ENCODE measurements at places on chromosomes 13 and 19.

GRCh38 chr19:55179606-55180484 lies at the start of gene SYT5:
Gene SYT5, minus strand, starts transcription at chr19:55180289. Its CDS starts 1,248 bp downstream, at chr19:55179041.
- DNase-seq = no peak

- peak; percentile 38 for DNase-seq
Measured at GRCh38 chr13:87999788-88000187, 328.6 kb downstream of the SLITRK5 start.

DNA sequence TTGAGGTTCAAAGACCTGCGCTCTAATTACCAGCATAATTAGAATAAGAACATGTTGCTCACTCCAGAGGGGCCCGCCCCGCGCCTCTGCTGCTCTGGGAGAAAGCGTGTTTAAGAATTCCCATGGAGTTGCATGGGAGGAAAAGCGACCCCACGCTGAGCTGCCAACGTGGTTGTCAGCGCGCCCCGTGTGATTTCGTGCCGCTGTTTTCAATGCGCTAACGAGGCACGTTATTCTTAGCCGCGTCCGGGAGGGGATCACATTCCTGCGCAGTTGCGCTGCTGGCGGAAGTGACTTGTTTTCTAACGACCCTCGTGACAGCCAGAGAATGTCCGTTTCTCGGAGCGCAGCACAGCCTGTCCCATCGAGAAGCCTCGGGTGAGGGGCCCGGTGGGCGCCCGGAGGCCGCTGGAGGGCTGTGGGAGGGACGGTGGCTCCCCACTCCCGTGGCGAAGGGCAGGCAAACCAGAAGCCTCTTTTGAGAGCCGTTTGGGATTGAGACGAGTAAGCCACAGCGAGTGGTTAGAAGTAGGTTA lies 173.8 kb upstream of the SOX1 start:
- no peak for DNase-seq

DNA sequence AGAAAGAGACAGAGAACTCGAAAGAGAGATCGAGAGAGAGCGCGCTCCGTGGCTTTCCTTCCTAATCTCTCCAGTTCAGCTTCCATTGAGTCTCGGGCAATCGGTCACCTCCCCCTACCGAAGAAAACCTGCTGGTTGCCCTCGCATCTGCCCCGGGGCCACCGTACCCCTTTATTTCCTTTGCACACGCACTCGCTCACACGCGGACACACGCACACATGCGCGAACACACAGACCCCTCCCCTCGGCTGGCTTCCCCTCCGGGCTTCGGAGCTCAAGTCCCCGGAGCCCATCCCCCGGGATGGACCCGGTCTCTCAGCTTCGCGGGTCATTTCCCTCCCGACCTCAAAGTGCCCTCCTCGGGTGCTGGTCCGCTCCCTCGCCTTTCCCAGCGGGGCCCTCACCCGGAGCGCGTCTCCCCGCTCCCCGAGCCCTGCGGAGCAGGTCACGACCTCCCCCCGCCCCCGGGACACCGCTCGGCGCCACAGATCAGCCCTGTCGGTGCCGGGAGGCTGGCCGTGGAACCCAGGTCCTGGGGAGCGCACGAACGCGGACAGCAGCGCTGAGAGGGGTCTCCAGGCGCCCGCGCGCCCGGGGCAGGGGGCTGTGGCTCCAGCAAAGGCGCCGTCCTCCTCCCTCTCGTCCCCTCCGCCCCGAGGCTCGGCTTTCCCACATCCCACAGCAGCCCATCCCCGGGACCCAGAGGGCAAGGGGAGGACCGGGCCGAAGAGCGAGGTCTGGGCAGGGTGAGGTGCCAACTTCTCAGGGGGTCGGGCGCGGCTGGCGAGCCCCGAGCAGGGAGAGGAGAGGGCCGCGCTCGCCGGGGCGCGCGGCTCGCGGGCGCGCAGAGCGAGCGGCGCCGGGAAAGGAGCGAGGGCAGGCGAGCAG lies 1.8 kb downstream of the DACH1 start:
- DNase-seq = no peak

GRCh38 chr19:5718579-5719273 lies 1.2 kb downstream of the LONP1 start:
- peak; percentile 37 for DNase-seq
